Hematopoietic multipotent progenitor cell treated with erythropoietin and hydrocortisone succinate and interleukin-3 and kit ligand, for 15 days (in vitro differentiated cells): ENCODE measurements at places on chromosomes 7 and 10.

- no peak for DNase-seq
Measured at GRCh38 chr10:77405771-77406241, 231.8 kb downstream of the KCNMA1 start.

- DNase-seq, result no peak
Measured at GRCh38 chr7:120412139-120413050, 139.4 kb downstream of the KCND2 start.

- no peak for DNase-seq
Measured at GRCh38 chr10:42952349-42952748, 124.5 kb upstream of the RET start.

- DNase-seq, result no peak
Measured at GRCh38 chr7:157488281-157488680, 151.5 kb downstream of the DNAJB6 start.

DNA sequence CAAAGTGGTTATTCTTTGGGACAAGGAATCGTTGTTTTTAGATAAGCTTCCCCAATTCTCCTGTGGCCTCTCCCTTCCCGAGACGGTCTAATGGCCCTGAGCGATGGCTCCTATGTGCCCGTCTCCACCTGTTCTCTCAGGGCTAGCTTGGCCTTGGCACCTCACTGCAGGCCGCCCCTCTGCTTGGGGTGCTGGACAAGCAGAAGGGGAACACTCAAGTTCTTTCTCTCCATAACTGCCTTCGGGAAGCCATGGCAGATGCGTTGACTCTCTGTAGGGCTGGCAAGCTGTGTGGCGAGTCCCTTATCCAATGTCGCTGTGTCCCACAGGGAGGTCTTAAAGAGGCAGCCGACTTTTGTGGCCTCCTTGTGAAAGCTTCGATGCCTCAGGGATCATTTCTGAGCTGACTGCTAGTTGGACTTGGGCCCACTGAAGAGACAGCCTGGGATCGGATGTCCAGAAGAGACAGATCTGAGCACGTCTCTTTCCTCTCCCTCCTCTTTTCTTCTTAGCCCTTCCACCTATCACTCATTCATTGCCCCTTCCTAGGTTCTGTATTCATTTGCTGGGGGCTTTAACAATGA, 70.8 kb downstream of the GRK5 start:
- DNase-seq, result no peak

GRCh38 chr7:66950763-66951162, 29.7 kb downstream of the TMEM248 start:
- no peak for DNase-seq

GRCh38 chr10:48878091-48878490, 61.5 kb downstream of the LRRC18 start:
- no peak for DNase-seq

- no peak for DNase-seq
Measured at GRCh38 chr10:126227762-126228134, 160.5 kb downstream of the ADAM12 start.

- no peak for DNase-seq
Measured at GRCh38 chr10:52368725-52369124, 54.6 kb downstream of the DKK1 start.

DNA sequence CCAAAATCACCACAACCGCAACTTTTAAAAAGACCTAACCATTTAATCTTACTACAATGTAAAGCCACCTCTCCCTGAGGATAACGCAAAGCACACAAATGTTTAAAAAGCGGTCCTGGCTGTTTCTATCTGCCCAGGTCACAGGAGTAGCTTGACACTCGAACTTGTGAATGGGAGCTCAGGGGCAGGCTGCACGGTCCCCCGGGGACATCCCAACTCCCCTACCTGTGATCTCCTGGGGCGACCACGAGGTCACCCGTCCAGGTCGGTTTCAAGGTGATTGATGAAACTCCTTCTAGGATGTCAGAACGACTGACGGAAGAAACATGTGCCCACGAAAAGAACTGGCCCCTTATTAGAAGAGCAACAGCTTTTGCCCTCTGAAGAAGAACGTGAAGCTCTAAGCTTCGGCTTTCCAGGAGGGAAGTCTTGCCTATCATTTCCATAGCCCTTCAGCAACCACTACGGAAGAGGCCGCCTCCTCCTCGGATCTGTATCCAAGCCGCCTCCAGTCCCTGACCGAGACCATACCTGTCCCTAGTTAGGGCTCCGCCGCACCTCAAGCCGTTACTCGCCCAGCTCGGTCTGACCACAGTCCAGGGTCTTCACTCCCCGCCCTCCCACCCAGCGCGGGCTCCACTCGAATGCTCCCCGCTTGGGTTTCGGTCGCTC, 459 bp downstream of the CYCS start:
- no peak for DNase-seq

- DNase-seq, result no peak
Measured at GRCh38 chr10:28171468-28172222, 131.2 kb downstream of the MPP7 start.

DNA sequence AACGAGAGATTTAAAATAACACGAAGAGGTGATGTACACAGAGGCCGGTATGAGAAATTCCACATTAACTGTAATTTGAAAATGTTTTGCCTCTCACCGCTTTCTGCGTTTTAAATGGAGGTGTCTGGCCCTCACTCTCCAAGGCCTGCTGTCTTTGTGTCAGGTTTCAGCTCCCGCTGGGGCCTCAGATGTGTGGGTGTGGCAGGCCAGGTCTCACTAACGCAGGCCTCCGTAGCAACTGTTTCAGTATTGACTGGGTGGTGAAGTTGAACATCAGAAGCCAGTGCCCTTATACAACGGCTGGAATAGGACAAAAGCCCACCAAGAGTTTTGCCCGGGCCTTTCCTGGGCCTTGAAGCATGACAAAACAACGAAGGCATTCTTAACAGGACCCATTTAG, 303.1 kb downstream of the ADARB2 start:
- no peak for DNase-seq

DNA sequence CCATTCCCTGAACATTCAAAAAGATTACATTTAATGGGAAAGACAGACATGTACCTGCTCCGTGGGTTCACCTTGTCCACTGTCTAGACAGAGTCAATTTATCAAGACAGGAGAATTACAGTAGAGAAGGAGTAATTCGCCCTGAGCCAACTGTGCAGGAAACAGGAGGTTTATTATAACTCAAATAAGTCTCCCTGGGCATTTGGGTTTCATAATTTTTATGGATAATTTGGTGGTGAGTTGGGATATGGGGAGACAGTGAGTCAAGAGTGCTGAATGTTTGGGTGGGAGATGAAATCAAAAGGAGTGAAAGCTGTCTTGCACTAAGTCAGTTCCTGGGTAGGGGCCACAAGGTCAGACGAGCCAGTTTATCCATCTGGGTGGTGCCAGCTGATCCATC, 165.9 kb upstream of the NAMPT start:
- DNase-seq, result no peak

DNA sequence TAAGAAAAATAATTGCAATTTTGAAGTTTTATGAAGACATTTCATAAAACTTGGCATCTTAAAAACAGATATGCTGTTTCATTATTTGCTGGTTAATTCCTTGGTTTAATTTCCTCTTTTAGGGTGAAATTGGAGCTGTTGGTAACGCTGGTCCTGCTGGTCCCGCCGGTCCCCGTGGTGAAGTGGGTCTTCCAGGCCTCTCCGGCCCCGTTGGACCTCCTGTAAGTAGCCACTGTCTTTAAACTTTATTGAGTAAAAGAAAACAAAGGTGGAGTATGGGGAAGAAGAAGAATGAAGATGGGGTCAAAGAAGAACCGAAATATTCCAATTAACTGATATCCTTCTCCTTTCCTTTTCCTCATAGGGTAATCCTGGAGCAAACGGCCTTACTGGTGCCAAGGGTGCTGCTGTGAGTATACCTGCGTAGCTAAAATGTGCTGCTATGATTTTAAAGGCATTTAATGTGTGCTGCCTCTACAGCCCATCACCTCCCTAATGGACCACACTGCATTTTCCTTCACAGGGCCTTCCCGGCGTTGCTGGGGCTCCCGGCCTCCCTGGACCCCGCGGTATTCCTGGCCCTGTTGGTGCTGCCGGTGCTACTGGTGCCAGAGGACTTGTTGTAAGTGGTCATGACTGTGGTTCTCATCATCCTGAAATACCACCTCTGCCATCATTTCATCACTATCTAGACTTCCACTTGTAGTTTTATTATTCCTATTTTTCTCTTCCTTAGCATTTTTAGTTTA, 14.7 kb downstream of the COL1A2 start:
- no peak for DNase-seq

DNA sequence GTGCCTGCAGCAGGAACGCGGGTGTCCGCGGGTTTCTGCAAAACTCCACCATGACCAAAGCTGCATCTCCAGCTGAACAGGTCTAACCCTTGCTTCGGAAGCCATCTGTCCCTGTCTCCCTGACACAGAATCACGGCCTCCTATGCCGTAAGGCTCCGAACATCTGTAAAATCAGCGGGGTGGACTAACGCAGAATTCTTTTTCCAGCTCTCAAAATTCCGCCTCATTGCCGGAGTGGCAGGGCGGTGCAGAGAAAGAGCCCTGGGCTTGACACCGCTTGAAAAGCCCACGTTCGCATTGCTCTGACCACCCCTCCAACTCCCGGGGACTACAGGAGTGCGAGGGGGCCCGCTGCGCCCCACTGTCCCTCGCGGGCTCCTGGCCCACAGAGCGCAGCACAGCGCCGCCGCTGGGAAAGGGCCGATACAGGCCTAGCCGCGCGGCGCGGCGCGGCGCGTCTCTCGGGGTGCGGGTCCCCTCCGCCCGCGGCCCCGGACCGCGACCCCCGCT, 409 bp downstream of the DNMBP start:
- DNase-seq, result no peak

DNA sequence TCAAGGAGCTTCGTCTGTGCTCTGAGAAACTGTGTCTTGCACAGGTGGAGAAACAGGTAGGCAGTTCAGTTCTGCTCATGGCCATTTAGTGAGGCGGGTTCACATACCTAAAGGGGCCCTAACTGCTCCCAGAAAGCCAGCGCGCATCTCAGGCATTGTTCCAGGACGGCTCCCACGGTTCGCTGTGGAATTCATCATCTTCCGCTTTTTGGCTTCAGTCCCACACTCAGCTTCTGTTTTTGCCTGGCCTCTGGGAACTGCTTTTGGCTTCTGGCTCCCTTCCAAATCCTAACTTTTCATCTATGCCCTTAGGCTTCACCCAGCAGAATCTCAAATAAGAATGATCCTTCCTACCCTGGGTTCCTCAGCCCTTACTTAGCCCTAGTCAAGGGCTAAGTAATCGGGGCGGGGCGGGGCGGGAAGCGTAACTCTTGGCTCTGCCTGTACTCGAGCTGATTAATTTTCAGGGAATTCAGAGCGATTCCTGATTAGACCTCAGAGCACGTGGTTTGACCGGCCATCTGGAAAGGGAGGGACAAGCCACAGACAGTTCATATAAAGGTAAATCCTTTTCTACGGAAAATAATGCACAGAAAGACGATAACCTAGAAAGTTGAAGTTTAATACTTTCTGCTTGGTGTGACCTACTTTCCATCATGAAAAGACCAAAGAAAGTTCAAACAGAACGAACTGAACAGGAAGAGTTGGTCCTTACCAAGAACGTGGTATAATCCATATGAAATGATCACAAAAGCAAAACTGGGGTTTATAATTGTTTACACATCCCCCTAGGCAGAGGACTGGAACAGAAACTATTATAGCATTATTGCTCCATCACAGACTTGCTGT, 105.7 kb downstream of the ST8SIA6 start:
- no peak for DNase-seq

DNA sequence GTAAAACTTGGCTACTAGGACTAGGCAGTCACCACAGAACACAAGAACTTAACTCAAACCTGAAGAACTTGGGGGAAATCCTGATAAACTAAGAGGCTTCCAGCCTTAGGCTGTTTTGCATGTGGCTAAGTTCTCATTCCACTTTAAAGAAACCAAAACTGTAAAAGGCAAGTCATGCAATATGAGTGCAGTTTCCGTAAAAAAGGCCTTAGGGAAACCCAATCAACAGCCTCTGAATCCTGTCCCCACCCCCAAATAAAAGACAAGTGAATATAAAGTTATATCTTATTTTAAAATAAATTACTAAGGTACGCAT, 95.1 kb downstream of the USP6NL start:
- DNase-seq, result no peak

GRCh38 chr10:30058570-30059132, 735 bp downstream of the JCAD start:
- DNase-seq, result no peak
